ENCODE measurements at places on chromosomes 4 and X.

GRCh38 chr4:833731-834367, 7.9 kb upstream of the CPLX1 start:
- DNase-seq: peak; percentile 1

DNA sequence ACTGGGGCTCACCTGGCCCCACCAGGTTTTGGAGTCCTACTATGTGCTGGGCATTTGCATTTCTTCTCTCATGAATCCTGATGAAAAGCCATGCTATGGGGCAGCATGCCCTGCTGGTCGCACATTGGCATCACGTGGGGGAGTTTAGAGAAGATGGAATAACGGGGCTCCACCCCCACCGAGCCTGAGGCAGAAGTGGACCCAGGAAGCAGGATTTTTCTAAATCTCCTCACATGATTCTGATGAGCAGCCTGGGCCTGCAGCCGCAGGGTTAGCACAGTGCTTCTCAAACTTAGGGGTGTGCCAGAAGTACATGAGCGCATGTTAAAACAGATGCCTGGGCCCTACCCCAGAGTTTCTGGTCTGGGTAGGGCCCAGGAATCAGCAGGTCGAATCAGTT, 4.6 kb upstream of the SORCS2 start:
- no peak for DNase-seq

- no peak for DNase-seq
Observed at GRCh38 chr4:129264008-129264657, 168.2 kb downstream of the C4orf33 start.

GRCh38 chrX:47674776-47675175, 15.8 kb upstream of the UXT start:
- no peak for DNase-seq

DNA sequence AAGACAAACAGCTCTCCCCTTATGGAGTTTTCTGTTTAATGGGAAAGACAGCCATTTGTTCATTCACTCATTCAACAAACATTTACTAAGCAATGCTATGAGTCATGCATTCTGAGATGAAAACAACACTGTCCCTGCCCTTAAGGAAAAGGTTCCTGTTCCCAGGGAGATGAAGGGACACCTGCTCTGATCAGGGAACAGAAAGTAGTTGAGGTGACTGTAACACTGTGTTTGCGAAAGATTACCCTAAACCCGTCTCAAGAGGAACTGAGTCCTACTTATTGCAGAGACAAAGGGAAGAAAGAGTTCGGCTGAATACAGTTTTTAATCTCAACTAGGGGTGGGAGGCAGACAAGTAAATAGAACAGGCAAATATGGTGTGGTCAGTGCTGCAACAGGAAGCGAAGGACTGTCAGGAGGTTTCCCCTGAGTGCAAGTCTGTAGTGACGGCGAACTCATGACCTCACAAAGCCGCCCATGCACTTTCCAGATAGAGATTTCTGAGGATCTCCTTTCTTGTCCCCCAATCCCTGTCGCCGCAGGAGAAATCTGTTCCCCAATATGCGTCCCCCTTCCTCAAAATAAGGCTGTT, 712 bp downstream of the STX18 start:
- peak; percentile 46 for DNase-seq

DNA sequence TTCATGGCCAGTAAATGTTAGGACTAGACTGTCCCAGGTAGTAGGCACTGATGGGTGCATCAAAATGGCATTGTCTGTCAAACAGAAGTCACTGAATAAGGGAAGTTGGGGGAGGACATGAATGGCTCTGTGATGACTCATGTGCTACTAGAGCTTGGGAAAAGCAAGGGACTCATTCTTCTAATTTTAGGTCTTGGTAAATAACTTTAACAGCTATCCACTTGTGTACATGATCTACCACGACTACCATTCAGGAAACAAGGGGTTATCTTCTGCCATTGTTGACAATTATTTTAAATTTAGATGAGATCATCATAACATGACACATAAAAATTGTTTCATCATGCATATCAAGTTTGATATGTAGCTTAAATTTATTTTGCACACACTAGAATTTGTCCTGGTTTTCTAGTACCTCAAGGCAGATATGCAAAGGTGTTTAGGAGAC, 6.3 kb downstream of the AREG start:
- no peak for DNase-seq

DNA sequence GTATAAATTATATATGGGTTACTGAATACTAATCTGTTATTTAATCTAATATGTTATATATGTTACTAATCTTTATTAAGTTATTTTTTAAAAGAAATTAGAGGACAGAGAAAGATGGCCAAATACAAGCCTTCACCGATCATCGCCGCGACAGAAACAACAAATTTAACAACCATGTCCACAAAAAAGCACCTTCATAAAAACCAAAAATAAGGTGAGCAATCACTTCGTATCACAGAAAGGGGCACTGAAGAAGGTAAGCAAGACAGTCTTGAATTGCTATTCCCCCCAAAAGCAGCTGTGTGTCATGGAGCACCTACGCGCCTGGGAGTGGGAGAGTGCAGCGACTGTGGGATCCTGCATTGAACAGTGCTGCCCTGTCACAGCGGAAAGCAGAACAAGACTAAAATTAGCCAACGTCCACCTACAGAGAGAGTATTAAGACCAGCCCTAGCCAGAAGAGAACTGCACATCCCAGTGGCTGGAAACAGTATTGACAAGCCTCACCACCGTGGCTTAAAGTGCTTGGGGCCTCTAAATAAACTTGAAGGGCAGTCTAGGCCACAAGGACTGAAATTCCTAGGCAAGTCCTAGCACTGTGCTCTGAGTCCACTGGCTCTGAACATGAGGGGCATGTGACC, 38.5 kb downstream of the LRBA start:
- no peak for DNase-seq

Data from stimulated activated CD4-positive, alpha-beta T cell treated with anti-CD3 and anti-CD28 coated beads, Interleukin-15, amount 100 ng/mL, for 24 hours (primary cell).